ENCODE measurements at places on chromosomes 12 and 14.

GRCh38 chr14:43175896-43176295, 1331.2 kb downstream of the FSCB start:
- DNase-seq, result no peak

- DNase-seq, result no peak
These were observed 127.7 kb upstream of the RTL1 start for GRCh38 chr14:101031186-101031585.

DNA sequence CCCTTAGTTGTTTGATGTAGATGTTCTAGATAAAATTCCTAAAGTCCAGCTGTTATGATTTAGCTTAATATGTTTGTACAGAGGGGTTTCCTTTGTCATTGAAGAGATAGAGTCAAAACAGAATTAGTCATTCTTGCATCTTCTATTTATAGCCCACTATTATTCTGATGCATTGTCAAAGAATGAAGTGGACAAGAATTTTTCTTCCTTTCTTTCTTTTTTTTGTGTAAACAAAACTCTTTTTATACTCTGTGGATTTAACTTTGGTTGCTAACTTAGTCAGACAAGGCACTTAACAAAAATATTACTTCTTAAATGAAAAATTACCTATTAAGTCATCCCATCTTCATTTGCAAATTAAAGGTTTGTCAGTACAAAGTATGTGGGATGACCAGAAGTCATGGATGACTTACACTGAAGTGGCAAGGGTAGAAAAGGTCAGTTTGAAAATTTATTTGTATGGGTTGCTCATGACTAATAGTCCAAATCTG, 215.6 kb upstream of the DDHD1 start:
- no peak for DNase-seq

DNA sequence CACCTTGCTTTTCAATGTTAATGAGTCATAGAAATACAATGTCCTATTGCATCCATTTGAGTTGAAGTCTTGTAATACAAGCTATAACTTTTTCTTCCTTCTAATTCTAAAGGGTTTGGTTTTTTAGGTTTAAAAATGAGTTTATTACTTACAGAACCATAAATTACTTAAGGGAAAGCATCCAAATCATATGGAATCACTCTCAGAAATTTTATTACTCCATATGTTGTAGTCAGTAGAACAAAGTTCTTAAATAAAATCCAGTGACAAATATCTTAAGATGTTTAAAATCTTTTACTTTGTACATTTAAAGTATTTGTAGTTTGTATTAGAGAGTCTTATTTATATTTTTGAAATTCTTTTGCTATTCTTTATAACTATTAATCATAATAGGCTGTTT, 253.2 kb downstream of the IPO8 start:
- no peak for DNase-seq

GRCh38 chr14:54309615-54310014, 87.2 kb upstream of the CDKN3 start:
- DNase-seq, result no peak

DNA sequence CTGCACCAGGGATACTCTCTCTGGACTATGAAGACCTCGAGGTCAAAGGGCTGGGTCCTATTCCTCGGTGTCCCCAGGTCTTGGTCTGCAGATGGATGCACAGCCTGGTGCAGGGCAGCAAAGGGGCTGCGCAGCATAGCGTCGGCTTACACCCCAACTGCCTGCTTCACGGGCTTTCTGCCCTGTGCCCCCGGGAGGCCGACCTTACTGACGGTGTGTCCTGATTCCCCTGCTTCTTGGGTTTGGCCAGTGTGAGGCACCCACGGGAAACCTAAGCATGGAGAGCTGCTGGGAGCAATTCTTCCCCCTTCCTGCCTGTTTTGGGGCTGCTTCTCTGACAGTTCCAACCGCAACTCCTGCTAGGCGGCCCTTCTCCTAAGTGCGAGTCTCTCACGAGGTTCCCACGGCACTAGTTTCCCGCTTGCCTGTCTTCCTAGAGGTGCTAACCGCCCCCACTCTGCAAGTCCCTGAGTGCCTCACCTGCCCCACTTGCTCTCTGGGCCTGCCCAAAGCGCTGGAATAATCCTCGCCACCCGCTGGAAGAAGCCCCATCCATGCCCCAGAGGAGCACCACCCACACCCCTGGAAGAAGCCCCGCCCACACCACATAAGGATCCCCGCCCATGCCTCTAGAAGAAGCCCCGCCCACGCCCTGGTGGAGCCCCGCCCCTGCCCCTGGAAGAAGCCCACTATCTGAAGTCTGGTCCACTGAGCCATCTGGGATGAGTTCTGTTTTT, 54.0 kb downstream of the PRIMA1 start:
- no peak for DNase-seq

DNA sequence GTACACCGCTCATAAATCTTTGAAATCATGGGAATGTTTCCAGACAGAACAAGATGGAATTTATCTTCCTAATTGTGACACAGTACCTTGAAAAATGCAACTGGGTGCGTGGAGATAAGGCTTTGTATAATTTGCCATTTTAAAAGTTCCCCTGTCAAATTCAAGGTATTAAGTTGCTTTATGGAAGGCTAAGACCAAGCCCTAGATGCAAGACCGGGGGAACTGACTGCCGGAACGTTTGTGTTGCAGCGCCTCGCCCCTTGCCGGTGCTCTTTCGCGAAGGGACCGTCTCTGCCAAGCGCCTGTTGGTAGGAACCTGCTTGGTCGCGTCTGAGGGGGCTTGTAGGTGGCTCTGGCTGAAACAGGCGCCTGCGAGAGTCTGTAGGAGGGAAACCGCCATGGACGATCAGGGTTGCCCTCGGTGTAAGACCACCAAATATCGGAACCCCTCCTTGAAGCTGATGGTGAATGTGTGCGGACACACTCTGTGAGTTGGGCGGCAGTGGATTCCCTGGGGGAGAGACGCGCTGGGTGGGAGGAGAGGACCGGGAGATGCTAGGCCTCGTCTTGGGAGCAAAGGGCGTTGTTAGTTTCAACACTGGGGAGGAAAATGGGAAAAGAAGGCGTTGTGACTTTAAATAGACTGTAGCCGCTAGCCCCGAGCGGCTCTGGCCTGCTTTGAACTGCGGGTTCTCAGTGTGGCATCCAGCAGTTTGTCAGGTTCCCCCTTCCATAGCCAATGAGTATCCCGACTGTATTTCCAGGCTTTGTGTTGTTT, at the start of gene MNAT1:
MNAT1 (plus strand) TSS at position 297 of the 778 bp plus-strand sequence; CDS start at position 399, 102 bp downstream.
- peak; percentile 18 for DNase-seq
